ENCODE measurements at places on chromosomes 2 and 18.

DNA sequence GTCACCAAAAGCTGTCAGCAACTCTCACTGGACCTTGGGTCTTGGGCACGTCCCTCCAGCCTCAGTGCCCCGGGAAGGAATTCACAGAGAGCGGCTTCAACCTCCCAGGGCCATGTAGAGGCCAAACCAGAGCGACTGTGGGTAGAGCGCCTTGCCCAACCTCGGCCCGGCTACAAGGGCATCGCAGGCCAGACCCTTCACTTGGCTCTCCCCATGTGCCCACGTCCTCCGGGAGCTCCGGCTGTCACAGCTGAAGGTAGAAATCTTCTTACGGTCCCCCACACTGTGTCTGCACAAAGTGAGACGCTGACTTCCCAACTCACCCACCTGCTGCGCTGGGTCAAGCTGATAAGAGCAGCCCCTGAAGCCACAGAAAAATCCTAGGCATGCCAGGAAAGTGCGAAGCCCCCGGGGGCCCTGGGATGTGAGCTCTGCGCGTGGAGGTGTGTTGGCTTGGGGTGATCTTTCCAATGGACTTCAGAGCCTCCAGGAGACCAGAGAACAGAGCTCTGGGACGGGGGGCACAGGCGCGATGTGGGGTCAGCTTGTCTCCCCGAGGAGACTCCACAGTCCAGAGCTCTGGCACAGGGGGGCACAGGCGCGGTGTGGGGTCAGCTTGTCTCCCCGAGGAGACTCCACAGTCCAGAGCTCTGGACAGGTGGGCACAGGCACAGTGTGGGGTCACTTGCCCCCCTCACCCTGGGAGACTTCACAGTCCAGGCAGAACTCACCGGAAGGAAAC, 105.5 kb downstream of the RTP5 start:
- no peak for DNase-seq

GRCh38 chr18:57446322-57446721, 11.1 kb downstream of the ONECUT2 start:
- DNase-seq, result no peak

DNA sequence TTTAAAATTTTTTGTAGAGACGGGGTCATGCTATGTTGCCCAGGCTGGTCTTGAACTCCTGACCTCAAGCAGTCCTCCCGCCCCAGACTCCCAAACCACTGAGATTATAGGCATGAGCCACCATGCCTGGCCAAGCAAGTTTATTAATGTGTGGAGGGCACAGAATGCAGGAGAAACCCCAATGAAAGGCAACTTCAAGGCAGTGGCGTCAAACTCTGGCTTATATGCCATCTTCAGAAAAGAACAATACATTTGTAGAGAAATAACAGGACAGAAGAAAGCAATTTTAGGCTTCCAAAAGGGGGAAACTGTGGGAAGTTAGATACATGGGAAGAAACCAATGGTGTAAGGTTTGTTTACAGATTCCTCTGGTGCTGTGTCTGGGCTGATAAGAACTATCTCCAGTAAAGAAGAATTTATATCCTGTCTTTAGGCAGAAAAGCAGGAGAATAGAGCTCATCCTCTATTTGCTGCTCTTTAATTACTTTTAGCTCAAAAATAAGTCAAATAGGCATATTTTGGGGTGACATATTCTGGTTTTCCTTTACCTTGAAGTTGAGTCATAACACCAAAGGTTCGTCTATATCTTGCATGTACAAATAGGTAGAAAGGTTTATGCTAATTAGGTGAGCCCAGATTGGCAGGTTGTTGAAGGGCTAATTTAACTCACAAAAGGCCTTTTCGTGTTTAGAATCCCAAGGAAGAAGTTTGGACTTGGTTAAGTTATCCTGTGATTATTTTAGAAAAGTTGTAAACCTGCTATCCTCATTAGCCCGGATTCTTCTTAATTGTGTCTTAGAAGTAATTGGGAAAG, 26.0 kb upstream of the TMEM214 start:
- DNase-seq, result no peak

DNA sequence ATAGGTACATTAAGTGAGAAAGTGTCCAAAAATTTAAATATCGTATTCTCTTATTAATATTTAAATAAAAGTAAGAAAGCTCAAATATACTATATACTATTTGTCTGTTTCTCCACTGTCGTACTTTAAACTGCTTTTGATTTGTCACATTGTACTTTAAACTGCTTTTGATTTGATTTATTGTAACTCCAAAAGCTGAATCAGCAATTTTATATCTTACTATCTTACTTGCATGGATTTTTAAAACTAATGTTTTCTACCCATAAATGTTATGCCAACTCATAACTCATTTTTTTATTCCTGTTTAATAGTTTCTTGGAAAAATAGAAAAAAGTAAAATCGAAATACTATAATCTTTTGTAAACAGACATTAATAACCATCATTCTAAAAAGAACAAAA, 1128.2 kb upstream of the ACVR2A start:
- no peak for DNase-seq

DNA sequence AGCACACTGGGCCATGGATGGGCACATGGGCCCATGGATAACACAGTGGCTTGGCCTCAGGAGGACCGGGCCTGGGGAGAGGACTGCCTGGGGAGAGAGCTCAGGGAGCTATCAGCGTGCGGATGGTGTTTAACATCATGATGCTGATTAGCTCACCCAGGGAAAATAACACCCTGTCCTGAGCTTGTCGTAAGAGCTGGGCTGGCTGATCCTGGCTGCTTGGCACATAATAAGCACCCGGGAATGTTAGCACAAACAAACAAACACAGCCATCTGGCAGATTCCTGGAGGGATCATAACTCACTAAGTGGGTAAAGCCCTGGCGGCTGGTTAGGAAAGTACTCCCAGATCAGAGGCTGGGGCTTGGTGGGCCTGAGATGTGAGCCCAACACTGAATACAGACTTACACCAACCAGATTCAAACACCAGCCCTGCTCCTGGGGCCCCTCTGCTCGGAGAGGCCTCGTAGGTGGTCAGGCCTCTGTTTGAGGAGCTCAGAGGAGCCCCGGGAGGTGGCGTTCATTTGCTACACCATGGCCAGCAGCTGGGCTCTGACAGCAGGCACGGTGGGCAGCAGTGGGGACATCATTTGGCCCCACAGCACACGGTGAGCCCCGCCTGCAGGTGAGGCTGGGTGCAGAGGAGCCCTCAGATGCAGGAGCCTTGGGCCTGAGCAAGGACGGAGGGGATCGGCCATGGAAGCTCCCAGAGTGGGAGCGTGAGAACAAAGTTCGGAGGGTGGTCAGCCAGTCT, 193.4 kb upstream of the HDAC4 start:
- no peak for DNase-seq

- DNase-seq, result no peak
Observed at GRCh38 chr2:128525653-128526052, 207.0 kb upstream of the HS6ST1 start.

GRCh38 chr2:207051385-207051965, 112.2 kb downstream of the CPO start:
- DNase-seq, result no peak

- no peak for DNase-seq
Observed at GRCh38 chr18:10252952-10253705, 201.3 kb upstream of the APCDD1 start.

- DNase-seq, result peak; percentile 18
Observed at GRCh38 chr2:12714391-12715221, 2.1 kb upstream of the TRIB2 start.

DNA sequence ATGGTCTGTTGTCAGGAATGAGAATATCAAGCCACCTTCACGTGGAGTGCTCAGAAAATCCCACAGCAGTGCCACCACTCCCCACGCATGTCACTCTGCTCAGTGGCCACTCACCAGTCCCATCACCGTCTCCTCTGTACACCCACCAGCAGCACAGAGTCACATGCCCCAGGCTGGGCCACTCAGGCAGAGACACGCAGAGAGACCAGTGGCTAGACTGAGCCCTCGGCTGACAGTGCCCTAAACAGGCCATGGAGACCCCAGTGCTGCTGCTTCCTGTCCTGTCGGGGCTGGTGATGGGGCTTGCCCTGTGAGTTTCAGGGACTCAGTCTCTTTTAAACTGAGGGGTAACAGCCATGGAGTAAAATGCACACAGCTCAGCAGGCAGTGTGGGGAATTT, 25.9 kb downstream of the ODC1 start:
- no peak for DNase-seq

Data from activated CD4-positive, alpha-beta T cell treated with anti-CD3 and anti-CD28 coated beads for 4 hours (primary cell).